A549 (cell line): ENCODE measurements at places on chromosomes 11 and 22. TPM values are rescaled to one million over a fixed set of nuclear protein-coding genes. Genes with fewer than 3 reads are reported as not detected.

- peak; percentile 31 for DNase-seq
These were observed 19.2 kb downstream of the NPTXR start for GRCh38 chr22:38824585-38824984.

- DNase-seq, result no peak
These were observed 50.6 kb upstream of the MPEG1 start for GRCh38 chr11:59263225-59263894.

DNA sequence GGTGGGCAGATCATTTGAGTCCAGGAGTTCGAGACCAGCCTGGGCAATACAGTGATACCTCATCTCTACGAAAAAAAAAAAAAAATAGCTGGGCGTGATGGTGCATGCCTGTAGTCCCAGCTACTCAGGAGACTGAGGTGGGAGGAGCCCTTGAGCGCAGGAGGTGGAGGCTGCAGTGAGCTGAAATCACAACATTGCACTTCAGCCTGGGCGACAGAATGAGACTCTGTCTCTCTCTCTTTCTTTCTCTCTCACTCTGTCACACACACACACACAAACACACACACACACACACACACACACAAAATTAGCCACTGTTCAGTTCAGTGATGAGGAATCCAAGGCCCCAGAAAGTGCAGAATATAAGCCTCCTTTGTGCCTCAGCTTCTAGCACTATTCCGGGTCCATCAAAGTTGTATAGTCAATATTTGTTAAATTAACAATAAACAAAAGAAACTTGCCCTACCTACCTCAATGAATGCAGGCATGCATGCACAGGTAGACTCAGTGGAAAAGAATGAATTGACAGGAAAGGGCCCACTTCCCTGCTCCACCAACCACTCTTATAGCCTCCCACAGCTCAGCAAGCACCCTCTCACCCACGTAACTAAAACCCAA lies 3.9 kb upstream of the SMIM35 start:
- no peak for DNase-seq

GRCh38 chr11:44755556-44756523 lies 29.1 kb downstream of the TSPAN18 start:
- DNase-seq, result no peak

GRCh38 chr11:75868990-75869389 lies 54.0 kb downstream of the UVRAG start:
- DNase-seq, result no peak

DNA sequence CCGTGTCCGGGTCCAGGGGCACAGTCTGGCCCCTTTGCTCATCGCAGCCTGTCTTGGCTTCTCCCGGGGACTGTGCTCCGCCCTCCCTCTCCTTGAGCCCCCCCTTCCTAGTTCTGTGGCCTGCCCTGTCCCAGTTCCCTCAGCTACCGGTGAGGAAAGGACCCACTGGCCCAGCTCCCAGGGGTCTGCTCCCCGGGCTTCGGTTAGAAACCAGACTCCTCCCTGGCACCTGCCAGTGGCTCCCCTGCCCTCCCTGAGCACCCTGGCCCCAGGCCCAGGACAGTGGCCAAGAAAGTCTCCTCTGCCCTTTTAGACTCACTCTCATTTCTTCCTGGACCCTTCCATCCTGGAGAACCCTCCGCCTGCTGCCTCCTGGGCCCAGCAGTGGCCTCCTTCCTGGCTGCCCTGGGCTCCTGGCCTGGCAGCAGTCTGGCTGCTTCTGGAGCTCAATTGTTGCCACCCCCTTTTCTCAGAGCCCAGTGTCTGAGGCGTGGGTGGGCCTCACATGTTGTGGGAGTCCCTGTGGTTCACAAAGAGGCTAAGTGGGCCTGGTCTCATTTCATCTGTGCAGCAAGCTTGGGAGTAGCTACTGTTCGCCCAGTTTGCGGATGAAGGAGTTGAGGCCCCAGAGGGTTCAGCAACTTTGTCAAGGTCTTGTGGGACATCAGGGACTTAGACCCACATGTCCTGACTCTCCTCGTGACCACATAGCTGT lies 12.6 kb downstream of the PRDM11 start:
- DNase-seq, result no peak

DNA sequence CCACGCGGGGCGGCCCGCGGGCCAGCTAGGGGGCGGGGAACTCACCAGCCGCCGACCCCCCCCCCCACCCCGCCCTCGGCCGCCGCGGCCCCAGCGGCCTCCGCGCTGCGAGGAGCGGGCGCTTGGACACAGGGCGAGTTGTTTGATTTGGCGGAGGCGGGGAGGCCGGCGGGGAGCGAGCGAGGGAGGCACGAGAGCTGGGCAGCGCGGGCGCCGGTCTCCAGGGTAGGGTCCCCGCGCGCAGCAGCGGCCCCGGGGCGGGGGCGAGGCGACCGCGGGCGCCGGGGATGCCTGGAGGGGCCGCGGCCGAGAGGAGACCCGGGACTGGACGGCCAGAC lies 64.4 kb downstream of the NAV2 start:
- peak; percentile 7 for DNase-seq

- DNase-seq, result no peak
These were observed 22.4 kb upstream of the CACNG2 start for GRCh38 chr22:36726007-36726380.

DNA sequence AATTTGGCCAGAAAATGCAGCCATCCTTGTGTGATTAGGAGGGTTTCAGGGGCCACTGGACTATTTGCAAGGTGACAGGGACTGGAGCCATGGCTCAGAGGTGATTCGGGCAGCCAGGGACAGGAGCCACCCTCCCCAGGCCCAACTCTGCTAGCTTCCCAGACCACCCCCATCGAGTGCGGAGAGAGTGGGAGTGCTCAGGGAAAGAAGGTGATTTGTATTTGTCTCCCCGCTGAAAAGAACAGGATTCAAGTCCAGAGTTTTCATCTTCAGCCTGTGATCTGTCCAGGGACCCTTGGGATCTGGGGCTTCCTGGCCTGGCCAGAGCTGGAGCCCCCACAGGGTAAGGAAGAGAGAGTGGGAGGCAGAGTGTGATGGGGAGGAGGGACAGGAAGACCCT lies 22.4 kb upstream of the TEF start:
- no peak for DNase-seq

Gene SPI1
- 0.07 to 0.21 TPM (median 0.14 TPM) in 3 replicates for polyA plus RNA-seq

Gene SLC5A1
- polyA plus RNA-seq, result 0.01 to 0.03 TPM in 2 of 3 replicates, not detected in the other

DNA sequence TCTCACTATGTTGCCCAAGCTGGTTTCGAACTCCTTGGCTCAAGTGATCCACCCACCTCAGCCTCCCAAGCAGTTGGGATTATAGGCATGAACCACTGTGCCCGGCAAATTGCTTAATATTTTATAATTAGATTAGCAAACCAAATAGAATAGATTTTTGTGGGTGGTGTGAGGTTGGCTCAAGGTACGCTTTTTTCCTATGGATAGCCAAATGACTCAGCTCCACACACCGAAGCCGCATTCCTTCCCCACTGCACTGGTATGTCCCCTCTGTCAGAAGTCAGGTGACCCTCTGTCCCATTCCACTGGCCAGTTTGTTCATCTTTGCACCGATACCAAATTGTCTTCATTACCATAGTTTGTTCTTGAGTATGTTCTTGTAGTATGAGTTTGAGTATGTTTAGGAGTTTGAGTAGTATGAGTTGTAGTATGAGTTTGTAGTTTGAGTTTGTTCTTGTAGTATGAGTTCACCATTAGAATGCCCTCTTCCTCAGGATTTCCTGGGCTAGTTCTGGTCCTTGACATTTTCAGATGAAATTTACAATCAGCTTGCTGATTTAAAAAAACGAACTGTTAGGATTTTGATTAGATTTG lies 19.4 kb downstream of the SUSD2 start:
- DNase-seq, result peak; percentile 84

Gene HPX
- 0.35 to 0.70 TPM (median 0.57 TPM) in 3 replicates for polyA plus RNA-seq

DNA sequence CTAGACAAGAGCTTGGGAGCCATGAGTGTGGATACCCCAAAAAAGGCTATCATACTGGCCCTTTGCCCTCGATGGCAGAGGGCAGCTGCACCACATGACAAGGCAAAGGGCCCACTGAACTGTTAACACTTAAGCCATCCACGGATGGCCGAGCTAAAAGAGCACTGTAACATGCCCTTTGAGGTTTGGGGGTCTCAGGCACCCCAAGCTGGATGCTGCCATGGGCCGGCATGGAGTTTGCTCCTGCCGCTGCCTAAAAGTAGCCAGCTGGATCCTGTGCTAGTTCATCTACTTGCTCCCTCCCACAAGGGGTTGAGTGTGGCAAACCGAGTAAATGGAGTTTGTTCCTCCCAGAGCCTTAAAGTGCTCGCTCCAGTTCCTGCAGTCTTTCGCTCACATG lies 383.2 kb upstream of the LRRC4C start:
- DNase-seq, result no peak

Gene UPK2
- 0.41 to 0.92 TPM (median 0.50 TPM) in 3 replicates for polyA plus RNA-seq

DNA sequence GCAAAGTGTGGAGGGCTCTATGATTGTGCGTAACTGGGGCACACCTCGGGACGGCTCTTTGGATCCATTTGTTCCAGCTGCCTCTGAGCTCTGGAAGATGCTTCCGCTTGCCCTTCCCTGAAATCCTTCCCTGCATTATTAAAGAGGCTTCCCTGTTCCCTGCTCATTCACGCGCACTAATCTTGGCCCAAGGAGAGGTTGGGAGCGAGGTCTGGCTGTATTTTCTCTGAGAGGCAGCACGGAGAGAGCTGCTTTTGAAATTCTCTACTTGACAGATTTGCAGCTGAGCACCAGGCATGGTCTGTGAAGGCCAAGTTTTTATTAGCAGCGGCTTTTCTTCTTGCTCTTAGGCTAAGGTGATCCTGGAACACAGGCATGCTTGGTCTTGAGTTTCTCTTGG lies 94.8 kb upstream of the NTM start:
- no peak for DNase-seq

- no peak for DNase-seq
These were observed 592.0 kb downstream of the SOX6 start for GRCh38 chr11:15764326-15764725.

DNA sequence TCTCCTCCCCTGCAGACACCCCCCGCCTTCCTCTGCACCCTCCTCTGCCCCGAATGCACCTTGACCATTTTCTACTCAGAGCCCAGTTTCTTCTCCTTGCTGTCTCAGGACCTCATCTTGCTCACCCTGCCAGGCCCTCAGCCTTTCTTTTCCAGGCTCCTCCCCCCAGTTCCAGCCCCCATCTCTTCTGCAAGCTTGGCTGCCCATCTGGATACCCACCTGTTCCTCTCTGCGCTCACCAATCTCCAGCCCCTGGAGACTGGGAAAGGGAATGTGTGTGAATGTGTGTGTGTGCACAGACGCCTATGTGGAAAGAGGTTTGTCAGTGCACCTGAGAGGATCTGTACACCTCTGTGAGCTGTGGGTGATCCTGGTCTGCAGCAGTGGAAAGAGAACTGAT lies 36.4 kb downstream of the SLC22A12 start:
- no peak for DNase-seq

- DNase-seq, result no peak
These were observed 6.8 kb downstream of the SLC35C1 start for GRCh38 chr11:45811571-45812290.

GRCh38 chr11:1438261-1438966 lies 48.2 kb downstream of the MOB2 start:
- no peak for DNase-seq

- DNase-seq, result no peak
These were observed 12.8 kb downstream of the SLC37A2 start for GRCh38 chr11:125075900-125076317.

DNA sequence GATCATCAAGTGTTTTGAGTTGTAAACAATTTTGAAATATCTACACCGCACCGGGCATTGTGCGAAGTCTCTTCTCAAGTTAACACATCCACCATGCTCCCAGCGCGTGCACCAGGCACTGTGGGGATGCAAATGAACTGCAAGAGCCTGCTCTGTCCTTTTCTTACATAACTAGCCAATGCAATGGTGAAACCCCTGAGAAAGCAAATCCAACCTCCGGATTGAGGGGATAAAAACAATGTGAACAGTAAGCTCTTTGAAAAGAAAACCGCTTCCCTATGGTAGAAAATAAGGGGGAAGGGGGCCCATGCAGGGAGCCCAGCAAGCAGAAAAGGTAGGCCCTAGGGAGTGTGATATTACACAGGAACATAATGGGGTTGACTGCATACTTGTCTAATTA lies 274.9 kb upstream of the MPPED2 start:
- no peak for DNase-seq

Gene CBX7
- 2.0 to 2.5 TPM (median 2.3 TPM) in 3 replicates for polyA plus RNA-seq

GRCh38 chr11:15497366-15497765 lies 382.6 kb downstream of the INSC start:
- DNase-seq, result no peak

DNA sequence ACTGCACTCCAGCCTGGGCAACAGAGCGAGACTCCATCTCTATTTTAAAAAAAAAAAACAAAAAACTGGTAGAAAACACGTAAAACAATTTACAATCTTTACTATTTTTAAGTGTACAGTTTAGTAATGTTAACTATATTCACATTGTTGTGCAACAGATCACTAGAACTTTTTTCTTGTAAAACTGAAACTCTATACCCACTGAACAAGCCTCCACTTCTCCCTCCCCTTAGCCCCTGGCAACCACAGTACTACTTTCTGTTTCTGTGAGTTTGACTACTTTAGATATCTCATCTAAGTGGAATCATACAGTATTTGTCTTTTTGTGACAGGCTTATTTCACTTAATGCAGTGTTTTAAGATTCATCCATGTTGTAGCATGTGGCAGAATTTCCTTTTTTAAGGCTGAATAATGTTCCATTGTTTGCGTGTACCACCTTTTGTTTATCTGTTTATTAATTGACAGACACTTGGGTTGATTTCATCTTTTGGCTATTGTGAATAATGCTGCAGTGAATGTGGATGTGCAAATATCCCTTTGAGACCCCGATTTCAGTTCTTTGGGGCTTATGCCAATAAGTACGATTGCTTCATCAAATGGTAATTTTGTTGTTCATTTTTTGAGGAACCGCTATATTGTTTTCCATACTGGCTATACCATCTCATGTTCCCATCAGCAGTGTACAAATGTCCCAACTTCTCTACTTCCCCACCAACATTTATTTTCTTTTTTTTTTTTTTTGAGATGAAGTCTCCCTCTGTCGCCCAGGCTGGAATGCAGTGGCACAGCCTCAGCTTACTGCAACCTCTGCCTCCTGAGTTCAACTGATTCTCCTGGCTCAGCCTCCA lies 11.0 kb downstream of the DDB2 start:
- DNase-seq, result no peak

GRCh38 chr11:73969091-73969490 lies 13.6 kb downstream of the UCP2 start:
- DNase-seq, result no peak

- DNase-seq, result no peak
These were observed 3.4 kb downstream of the SCGB1D4 start for GRCh38 chr11:62295504-62295903.

DNA sequence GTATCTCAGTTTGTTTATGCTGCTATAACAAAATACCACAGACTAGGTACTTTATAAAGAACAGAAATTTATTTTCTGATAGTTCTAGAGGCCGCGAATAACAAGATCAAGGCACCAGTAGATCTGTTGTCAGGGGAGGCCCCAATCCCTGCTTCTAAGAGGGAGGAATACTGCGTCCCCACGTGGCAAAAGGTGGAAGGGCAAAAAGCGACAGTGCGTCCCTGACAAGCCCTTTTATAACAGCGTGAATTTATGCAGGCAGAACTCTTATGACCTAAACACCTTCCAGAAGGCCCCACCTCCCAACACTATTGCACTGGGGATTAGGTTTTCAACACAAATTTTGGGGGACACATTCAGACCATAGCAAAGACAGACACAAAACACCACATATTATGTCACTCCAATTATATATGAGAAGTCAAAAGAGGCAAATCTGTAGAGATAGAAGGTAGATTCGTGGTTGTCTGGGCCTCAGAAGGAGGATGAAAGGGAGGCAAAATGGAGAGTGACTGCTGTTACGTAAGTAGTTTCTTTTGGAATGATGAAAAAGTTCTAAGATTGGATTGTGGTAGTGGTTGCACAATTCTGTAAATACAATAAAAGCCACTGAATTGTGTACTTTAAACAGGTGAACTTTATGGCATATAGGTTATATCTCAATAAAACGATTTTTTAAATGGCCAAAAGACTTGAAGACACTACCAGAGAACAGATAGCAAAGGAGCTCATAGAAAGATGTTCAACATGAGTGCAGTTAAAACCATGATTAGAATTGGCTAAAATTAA lies 30.1 kb upstream of the TNRC6B start:
- DNase-seq, result no peak
